Brain microvascular endothelial cell (primary cell): ENCODE measurements at places on chromosomes 4 and X.

- DNase-seq: no peak
Observed at GRCh38 chr4:53009824-53010223, 147.7 kb downstream of the RASL11B start.

DNA sequence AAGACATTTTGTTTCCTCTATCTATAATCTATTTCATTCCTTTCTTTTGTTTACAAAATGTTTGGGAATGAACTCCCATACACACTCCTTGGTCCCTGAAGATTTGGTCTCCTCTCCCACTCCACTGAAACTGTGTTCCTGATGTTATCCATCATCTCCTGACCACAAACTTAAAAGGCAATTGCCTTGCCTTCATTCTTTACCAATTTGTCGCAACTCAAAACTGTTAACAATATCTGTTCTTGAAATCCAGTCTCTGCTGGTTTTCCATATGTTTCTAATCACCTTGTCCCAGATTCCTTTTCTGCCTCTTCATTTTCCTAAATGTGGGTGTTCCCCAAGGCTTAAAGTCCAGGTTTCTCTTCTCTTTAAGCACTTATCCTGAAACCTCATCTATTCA is 262.2 kb upstream of the TTC29 start:
- DNase-seq: no peak

GRCh38 chr4:152970102-152970820 is 34.1 kb downstream of the FHDC1 start:
- DNase-seq: no peak

DNA sequence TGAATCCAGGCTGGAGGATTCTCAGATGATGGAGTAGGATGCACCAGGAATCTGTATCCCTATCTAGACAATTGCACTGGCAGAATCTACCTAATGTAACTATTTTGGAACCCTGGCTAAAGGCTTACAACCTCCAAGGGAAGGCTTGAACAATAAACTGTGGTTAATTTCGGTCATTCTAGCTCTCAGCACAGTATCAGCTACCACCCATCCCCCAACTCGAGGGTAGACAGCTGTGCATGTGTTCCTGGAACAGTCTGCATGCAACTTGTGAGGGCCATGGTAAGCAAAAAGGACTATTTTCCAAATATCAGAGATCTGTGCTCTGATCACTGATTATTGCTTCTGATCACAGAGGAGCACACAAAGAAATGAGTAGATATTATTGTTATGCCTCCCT is 34.0 kb downstream of the ELF2 start:
- DNase-seq: no peak

DNA sequence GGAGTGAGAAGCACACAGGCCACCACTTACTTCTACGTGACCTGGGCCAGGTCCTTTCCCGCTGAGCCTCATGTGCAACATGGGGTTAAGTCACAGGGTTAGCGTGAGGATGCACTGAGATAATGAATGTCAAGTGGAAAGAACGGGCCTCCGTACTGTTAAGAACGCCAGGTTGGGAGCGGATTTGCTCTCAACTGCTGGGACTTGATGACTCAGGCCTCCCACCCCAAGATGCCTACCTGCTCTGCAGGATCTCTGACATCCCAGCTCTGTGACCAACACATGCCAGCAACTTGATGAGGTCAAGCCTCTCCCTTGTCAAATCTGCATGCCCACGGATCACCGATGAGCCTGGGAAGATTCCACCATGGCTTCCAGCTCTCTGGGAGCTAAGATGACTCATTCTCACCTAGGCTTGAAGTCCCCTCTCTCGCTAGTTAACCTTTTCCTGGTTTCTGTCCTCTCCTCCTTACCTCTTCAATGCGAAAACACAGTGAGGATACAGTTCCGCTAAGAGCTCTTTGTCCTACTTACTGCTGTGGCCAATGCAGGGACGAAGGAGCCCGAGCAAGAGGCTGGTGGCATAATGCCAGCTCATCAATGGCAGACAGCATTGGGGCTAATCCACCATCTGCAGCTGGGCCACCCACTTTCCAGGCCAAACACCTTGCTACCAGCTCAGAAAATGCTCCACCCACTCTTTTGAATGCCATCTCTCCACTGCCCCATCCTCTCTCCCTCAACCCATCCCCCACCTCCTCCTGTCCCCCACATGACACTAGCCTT is 67.6 kb downstream of the PJA1 start:
- no peak for DNase-seq

DNA sequence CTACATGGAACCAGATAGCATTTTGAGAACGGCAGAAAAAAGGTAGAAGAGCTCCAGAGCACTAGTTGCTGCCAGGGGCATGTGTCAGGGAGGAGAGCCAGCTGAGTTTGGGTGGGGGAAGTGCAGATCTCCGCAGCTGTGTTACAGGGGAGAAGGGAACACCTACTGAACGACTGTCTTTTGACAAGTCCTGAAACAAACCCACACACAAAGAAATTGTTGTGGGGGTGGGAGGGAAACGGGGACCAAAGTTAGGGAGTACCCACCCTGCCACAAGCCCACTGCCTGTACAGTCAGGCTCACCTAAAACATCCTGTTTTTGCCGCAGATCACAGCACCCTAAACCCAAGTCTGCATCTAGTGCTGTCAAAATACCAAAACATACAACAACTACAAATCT is 55.5 kb downstream of the LEF1 start:
- DNase-seq: no peak

DNA sequence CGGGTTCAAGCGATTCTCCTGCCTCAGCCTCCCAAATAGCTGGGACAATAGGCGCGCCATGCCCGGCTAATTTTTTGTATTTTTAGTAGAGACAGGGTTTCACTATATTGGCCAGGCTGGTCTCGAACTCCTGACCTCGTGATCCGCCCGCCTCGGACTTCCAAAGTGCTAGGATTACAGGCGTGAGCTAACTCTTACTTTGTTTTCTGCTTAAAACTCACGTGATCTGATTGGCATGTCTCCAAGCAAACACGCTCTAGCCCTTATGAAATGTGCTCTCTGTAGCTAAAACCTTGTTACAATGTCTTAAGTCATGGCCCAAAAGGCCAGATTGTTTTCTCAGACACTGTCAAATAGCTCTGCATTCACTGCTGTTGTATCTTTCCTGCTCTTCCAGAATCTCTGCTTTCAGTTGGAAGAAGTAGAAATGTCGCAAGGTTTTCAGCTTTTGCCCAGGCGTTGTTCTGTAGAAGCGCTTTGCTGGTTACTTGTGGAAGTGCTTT is 39.7 kb upstream of the OGT start:
- DNase-seq: no peak

DNA sequence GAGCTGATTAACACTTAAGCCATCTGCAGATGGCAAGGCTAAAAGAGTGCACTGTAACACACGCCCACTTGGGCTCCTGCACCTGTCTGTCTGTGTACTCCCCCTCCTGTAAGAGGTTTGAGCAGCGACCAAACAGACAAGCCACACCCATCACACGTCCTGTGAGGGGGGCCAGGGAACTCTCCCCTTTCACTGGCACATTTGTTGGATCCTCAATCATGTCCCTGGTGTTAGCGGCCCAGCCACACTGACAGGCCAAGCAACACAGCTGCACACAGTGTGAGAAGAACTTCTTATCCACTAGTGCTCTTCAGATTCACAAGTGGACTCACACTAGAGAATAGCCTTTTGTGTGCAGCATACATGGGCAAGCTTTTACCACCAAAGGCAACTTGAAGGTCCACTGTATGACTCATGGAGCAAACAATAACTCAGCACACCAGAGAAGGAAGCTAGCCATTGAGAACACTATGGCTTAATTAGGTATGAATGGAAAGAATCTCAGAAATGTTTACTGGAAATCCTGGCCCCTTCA is 29.1 kb upstream of the UTP14A start:
- peak; percentile 3 for DNase-seq

DNA sequence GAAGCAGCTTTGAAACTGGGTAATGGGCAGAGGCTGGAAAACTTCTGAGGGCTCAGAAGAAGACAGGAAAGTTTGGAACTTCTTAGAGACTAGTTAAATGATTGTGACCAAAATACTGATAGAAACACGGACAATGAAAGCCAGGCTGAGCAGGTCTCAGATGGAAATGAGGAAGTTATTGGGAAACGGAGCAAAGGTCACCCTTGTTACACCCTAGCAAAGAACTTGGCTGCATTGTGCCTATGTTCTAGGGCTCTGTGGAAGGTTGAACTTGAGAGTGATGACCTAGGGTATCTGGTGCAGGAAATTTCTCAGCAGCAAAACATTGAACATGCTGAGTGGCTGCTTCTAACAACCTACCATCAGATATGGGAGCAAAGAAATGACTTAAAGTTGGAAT is 50.8 kb upstream of the FBXW7 start:
- DNase-seq: no peak

- DNase-seq: no peak
Observed at GRCh38 chrX:131779741-131780140, 235.9 kb downstream of the OR13H1 start.

DNA sequence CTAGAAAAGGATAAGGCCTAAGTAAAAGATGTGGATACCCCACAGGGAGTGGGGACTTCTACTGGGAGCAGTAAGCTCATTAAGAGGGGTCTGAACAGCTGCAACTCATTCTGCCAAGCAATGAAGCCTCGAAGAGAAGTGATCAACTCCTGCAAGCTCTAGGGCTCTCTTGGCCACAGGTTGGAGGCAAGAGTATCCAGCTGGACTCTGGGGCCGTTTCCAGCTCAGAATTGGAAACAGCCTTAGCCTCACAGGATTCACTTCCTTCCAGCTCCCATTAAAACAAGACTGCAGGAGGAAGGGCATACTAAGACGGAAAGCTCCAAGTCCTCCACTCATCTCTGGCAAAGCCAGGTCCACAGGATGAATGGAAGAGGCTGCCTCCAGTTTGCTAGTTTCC is 126.3 kb downstream of the ATG4A start:
- no peak for DNase-seq

DNA sequence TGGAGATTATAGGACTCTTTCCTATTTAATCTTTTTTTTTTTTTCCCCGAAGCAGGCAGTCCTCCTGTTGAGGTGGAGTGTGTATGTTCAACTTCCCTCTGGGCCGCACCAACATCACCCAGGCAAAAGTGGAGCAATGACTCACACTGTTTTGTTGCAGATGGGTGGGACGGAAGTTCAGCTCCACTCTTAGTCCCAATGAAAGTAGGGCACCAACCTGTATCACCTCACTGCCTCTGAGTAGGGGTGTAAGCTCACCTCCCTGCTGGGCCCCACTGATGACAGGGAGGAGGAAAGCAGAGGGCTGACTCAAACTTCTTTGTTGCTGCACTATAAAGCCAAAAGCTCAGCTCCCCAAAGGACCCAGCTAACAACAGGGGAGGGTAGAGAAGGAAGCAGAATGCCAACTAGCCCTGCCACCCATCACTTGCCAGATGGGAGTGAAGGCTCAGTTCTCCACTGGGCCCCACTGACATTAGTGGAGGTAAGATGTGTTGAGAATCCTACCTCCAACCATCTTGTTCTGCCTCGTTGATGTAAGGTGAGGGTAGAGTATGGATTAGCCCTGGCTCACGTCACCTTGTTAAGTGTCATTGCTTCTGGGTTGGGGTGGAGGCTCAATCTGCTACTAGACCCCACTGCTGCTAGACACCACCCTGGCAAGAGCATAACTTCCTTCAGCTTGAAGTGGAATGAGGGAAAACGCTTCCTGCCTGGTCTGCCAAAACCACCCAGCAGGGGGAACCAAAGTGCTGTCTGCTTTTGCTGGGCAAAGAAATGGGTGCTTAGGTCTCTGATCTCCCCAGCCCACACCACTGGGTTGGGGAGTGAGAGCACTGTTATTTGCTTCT is 14.1 kb downstream of the RPS6KA3 start:
- DNase-seq: peak; percentile 45
